Activated naive CD4-positive, alpha-beta T cell treated with anti-CD3 and anti-CD28 coated beads for 36 hours (primary cell): ENCODE measurements at places on chromosomes 16 and 17. TPM values are rescaled to one million over a fixed set of nuclear protein-coding genes. Genes with fewer than 3 reads are reported as not detected.

DNA sequence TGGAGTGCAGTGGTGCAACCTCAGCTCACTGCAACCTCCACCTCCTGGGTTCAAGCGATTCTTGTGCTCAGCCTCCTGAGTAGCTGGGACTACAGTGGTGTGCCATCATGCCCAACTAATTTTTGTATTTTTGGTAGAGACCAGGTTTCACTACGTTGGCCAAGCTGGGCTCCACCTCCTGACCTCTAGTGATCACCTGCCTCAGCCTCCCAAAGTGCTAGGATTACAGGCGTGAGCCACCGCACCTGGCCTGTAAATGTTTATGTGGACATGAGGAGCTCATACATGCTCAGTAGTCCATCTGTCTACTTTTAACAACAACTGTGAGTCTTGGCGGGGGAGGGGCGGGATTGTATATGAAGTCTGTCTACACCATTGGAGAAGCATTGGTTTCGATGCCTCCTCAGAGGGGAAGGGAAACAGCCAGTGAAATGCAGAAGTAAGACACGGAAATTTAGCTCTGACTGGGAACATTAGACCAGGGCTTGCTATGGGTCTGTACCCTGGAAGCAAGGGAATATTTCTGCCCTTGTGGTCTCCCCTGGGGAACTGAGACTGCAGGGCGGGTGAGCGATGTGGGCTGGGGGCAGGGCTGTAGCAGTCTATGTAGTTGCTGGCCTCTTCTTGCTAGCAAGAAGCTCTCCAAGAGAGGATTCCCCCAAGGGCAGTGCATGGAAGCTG, 9.3 kb downstream of the NUBP1 start:
- peaks cover 29% of the 10 kb centered on the region for H3K4me1 ChIP-seq
- H3K4me3 ChIP-seq, result no peak overlapping the region
- peak; percentile 11 for DNase-seq
- peaks cover 21% of the 10 kb centered on the region for H3K36me3 ChIP-seq
- H3K27me3 ChIP-seq, result no peaks in the 10 kb centered on the region

- H3K4me1 ChIP-seq, result no peaks in the 10 kb centered on the region
- peak overlapping the region; percentile 58 for H3K27ac ChIP-seq
- H3K4me3 ChIP-seq, result no peak overlapping the region
- peaks cover 46% of the 10 kb centered on the region for H3K36me3 ChIP-seq
Measured at GRCh38 chr17:21010705-21011596, 31.9 kb downstream of the USP22 start.

- peak overlapping the region; percentile 73 for H3K27ac ChIP-seq
- H3K4me3 ChIP-seq, result peak overlapping the region; percentile 72
- H3K4me1 ChIP-seq, result peaks cover 53% of the 10 kb centered on the region
- H3K27me3 ChIP-seq, result no peaks in the 10 kb centered on the region
Measured at GRCh38 chr17:12021623-12022140, 1.0 kb downstream of the MAP2K4 start.

Gene SLC4A1
- total RNA-seq, result not detected

Gene ADAD2
- total RNA-seq, result 0.45 TPM

DNA sequence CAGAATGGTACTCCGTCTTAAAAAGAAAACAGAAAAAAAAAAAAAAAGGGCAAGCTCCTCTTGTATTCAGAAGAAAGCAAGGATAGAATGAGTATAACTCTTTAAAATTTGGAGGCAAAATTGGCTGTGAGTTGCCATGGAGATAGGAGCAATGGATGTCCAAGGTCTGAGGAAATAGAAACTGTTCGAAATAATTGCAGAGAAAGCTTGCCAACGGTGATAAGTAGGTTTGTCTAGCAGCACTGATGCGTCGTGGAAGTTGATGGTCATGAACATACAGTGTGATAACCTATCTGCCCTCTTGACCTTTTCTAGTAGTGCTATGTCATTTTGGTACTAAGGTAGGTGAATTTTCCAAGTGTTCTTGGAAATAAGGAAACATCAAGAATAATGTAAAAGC, 3.0 kb downstream of the MOSMO start:
- H3K36me3 ChIP-seq, result no peaks in the 10 kb centered on the region
- H3K4me3 ChIP-seq, result no peak overlapping the region
- H3K27me3 ChIP-seq, result no peaks in the 10 kb centered on the region

DNA sequence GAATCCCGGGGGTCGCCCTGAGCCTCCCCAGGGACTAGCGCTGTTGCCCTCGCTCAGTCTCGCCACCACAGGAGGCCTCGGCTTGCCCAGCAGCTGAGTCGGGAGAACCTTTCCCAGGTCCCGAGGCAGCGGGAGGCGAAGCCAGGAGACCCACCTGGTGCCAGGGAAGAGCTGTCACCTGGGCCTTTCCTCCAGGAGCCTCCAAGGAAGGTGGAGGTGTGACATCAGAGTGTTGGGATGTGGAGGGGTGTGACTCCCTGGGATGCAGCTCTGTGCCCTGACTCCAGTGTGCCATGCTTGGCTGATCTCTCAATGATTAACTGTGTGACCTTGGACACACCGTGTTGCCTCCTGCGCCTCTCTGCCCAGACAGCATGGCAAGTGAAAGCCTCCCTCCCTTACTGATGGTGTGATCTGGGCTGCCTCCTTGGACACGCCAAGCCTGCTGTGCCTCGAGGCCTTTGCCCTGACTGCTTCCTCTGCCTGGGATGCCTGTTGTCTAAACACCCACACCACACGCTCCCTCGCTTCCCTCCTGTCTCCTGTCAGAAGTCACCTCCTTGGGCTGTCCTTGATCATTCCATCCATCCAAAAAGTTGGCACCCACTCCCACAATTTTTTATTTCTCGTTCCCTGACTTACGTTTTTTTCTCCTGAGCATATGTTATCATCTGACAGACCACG, 88.0 kb downstream of the CMIP start:
- no peak for DNase-seq
- no peak overlapping the region for H3K27ac ChIP-seq
- peaks cover 4% of the 10 kb centered on the region for H3K4me1 ChIP-seq
- H3K27me3 ChIP-seq, result no peaks in the 10 kb centered on the region
- no peak overlapping the region for H3K4me3 ChIP-seq

GRCh38 chr16:81469183-81469677, 24.6 kb downstream of the CMIP start:
- peak overlapping the region; percentile 10 for H3K4me3 ChIP-seq
- no peak for DNase-seq
- H3K27me3 ChIP-seq, result no peaks in the 10 kb centered on the region
- no peaks in the 10 kb centered on the region for H3K36me3 ChIP-seq
- H3K27ac ChIP-seq, result peak overlapping the region; percentile 82

- no peaks in the 10 kb centered on the region for H3K4me1 ChIP-seq
- no peak overlapping the region for H3K27ac ChIP-seq
- H3K4me3 ChIP-seq, result no peak overlapping the region
- no peak for DNase-seq
Measured at GRCh38 chr16:13542284-13542683, 377.7 kb upstream of the ERCC4 start.

- H3K4me1 ChIP-seq, result no peaks in the 10 kb centered on the region
- no peaks in the 10 kb centered on the region for H3K36me3 ChIP-seq
- no peaks in the 10 kb centered on the region for H3K27me3 ChIP-seq
- no peak overlapping the region for H3K27ac ChIP-seq
- DNase-seq, result peak; percentile 15
Measured at GRCh38 chr17:33944412-33944811, 310.7 kb upstream of the CCL2 start.

DNA sequence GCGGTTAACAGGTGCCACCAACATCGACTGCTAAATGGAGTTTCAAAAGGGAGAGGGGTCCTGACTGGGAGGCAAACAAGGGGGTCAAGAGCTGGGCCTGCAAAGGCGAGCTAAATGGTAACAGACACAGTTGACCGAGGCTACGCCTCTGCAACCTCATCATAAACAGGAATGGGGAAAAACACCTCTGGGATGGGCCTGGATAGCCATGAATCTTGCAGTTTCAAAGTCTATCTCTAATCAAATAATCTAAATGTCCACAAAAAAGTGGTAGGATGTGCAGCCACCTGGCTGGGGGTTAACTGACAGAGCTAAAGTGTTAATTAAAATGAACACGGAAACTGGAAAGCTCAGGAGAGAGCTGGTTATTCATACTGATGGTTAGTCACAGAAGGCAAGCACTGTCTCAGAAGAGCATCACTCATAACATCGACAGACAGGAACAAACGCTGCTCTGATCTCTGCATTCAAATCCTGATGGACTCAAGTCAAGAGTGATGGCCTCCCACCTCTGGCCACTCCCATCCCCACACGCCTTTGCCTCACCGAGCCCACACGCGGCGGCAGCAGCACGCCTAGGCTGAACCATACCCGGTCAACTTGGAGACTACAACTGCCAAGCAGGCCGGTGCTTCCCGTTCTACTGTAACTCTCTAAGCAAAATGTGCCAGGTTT, 56.3 kb downstream of the CREBBP start:
- peak overlapping the region; percentile 33 for H3K27ac ChIP-seq
- no peaks in the 10 kb centered on the region for H3K36me3 ChIP-seq
- DNase-seq, result peak; percentile 23
- H3K4me3 ChIP-seq, result no peak overlapping the region

DNA sequence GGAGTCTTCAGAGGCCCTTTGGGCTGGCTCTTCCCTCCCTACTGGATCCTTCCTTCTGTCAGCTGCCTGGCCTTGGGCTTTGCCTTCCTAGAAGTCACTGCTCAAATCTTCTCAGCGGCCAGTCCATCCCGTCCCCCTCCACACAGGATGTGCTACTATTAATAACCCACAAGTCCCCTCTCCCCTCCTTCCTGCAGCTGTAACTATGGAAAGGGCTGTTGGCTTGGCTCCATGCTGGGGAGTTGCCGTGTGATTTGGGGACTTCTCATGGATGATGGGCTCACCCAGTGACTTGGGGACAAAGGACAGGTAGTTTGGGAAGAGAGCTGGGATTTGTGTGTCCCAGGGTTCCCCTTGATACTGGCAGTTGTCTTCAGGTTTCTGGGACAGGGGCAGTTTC, 19.4 kb downstream of the TMEM94 start:
- H3K27me3 ChIP-seq, result no peaks in the 10 kb centered on the region
- H3K36me3 ChIP-seq, result peaks cover 6% of the 10 kb centered on the region
- no peaks in the 10 kb centered on the region for H3K4me1 ChIP-seq

Gene CSH1
- not detected for total RNA-seq

DNA sequence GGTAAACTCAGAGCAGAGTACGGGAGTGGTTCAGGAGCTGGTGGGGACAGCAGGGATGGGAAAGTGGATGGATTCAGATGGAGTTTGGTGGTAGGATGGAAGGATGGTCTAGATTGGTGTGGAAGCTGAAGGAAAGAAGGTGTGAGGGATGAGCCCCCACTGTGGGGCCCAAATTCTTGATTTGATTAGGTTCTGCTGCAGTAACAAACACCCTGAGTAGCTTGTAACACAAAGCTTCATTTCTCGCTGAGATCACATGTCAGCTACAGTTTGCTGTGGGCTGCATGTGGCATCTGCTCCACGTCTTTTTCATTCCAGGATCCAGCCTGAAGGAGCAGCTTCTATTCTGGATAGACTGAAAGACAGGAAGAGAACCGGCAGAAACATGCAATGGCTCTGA, 143.8 kb downstream of the IRX3 start:
- H3K4me3 ChIP-seq, result no peak overlapping the region
- H3K27ac ChIP-seq, result no peak overlapping the region
- no peak for DNase-seq
- peaks cover 16% of the 10 kb centered on the region for H3K27me3 ChIP-seq
- no peaks in the 10 kb centered on the region for H3K36me3 ChIP-seq

Gene ARL5C
- not detected for total RNA-seq

DNA sequence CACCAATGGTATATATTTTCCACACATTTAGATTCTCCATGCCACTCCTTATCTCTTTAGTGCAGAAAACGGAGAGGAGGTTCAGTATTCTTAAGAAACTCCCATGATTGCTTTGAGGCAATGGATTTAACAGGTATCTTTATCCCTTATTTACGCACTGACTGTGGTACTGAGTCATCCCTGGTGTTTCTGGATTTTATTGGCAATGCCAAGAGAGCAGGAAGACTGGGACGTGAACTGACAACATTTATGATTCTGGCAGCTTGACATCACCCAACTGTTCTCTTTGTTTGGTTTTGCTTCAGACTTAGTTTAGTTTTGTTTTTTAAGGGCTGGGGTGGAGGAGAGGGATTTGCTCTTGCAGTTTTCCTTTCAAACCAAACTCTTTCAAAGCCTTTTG, 131.4 kb downstream of the WWOX start:
- no peaks in the 10 kb centered on the region for H3K27me3 ChIP-seq
- H3K4me3 ChIP-seq, result no peak overlapping the region
- no peak for DNase-seq
- no peak overlapping the region for H3K27ac ChIP-seq
- no peaks in the 10 kb centered on the region for H3K36me3 ChIP-seq

Gene PPM1E
- 0.05 TPM for total RNA-seq

- H3K4me3 ChIP-seq, result no peak overlapping the region
- peaks cover 10% of the 10 kb centered on the region for H3K36me3 ChIP-seq
- no peaks in the 10 kb centered on the region for H3K4me1 ChIP-seq
Measured at GRCh38 chr16:70728150-70728549, 42.3 kb upstream of the MTSS2 start.

Gene CCR7
- total RNA-seq, result 150 TPM

Gene NPIPB13
- total RNA-seq, result 5.7 TPM

GRCh38 chr16:47958726-47959125, 197.1 kb downstream of the ABCC12 start:
- H3K27me3 ChIP-seq, result peaks cover 3% of the 10 kb centered on the region
- H3K4me1 ChIP-seq, result no peaks in the 10 kb centered on the region
- no peaks in the 10 kb centered on the region for H3K36me3 ChIP-seq
- H3K27ac ChIP-seq, result no peak overlapping the region
- DNase-seq, result no peak
- no peak overlapping the region for H3K4me3 ChIP-seq

DNA sequence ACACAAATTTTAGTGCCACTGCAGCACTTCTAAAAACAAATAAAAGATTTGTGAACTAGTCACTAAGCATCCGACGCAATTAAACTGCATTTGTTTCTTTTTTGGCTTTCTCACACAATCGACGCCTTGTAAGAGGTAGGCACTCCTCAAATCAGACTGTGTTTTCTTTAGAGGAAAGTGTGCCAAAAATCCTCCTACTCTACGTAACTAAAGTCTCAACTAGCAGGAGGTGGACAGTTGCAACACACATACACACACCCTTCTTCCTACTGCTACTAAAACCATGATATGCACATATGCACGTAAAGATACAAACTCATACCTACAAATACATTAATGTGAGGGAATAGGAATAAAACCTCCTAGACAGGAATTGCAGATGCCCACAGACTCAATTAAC, 844.7 kb upstream of the SOX9 start:
- H3K27me3 ChIP-seq, result no peaks in the 10 kb centered on the region
- H3K4me1 ChIP-seq, result no peaks in the 10 kb centered on the region
- no peak overlapping the region for H3K4me3 ChIP-seq
- no peak overlapping the region for H3K27ac ChIP-seq

- no peak for DNase-seq
- no peak overlapping the region for H3K4me3 ChIP-seq
- H3K27ac ChIP-seq, result no peak overlapping the region
- peaks cover 16% of the 10 kb centered on the region for H3K36me3 ChIP-seq
Measured at GRCh38 chr16:11009027-11009755, 64.8 kb downstream of the CLEC16A start.

DNA sequence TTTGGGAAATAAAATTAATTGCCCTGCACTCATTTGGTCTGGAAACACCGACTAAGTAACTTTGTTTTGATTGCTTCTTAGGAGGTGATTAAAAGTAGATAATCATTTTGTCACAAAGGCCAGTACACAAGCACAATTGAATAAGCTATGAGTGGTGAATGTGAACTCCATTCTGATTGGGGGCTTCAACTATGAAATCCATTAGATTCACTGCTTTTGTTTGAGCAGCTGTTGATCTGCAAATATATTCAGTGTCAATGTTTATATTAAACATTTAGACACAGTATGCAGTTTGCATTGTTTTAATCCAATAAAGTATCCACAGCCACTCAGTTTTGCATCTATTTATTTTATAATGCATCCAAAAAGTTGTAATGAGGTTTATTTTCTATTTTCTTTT, 817.5 kb downstream of the CDH11 start:
- no peak overlapping the region for H3K4me3 ChIP-seq
- no peak overlapping the region for H3K27ac ChIP-seq
- H3K36me3 ChIP-seq, result no peaks in the 10 kb centered on the region
- no peaks in the 10 kb centered on the region for H3K4me1 ChIP-seq
- no peaks in the 10 kb centered on the region for H3K27me3 ChIP-seq
